Foreskin keratinocyte (primary cell): ENCODE measurements at places on chromosomes 1 and 21. TPM values are rescaled to one million over a fixed set of nuclear protein-coding genes. Genes with fewer than 3 reads are reported as not detected.

FGR gene
- total RNA-seq, result not detected in 2 replicates

MTHFR gene
- total RNA-seq, result 10.2 and 11.5 TPM in 2 replicates

LHX8 gene
- total RNA-seq, result not detected in 2 replicates

MYBPH gene
- not detected in 2 replicates for total RNA-seq

PLEKHM2 gene
- total RNA-seq, result 47.2 and 51.6 TPM in 2 replicates

UTS2 gene
- total RNA-seq, result not detected in 2 replicates

ADAM30 gene
- not detected in 2 replicates for total RNA-seq

SPRR4 gene
- total RNA-seq, result 0.18 TPM in 1 of 2 replicates, not detected in the other

CELF3 gene
- total RNA-seq, result not detected in 2 replicates

NBPF6 gene
- not detected in 2 replicates for total RNA-seq

TRMT1L gene
- total RNA-seq, result 15.8 and 16.7 TPM in 2 replicates

OR2AJ1 gene
- not detected in 2 replicates for total RNA-seq

ZNF683 gene
- not detected in 2 replicates for total RNA-seq

NES gene
- total RNA-seq, result 0.04 and 0.14 TPM in 2 replicates
